ENCODE measurements at places on chromosomes 11 and 22. TPM values are rescaled to one million over a fixed set of nuclear protein-coding genes. Genes with fewer than 3 reads are reported as not detected.
A peak's percentile ranks its signal among the peaks of the same experiment; 100 is the strongest.

Gene NEU3
- total RNA-seq = 12.0 TPM

- H3K27ac ChIP-seq = no peak overlapping the region
- no peak for DNase-seq
- no peaks in the 10 kb centered on the region for H3K27me3 ChIP-seq
- no peaks in the 10 kb centered on the region for H3K36me3 ChIP-seq
Measured at GRCh38 chr11:101211407-101211975, 81.9 kb upstream of the PGR start.

DNA sequence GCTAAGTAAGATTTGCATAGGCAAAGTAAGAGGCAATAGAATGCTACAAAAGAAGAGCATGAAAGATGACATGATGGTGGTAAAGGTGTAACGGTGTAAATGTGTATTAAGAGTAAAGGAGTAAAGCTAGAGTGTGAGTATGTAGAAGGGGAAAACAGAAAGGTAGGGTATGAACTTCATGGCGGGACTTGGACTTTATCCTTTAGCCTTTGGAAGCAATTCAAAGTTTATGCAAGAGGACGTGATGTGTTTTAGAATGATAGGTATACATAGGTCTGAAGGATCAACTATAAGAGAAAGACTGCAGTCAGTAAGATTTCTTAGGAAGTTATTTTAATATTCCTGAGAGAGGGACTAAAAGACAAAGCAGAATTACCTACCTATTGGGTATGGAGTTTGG, 358.0 kb upstream of the FAT3 start:
- DNase-seq = no peak
- H3K36me3 ChIP-seq = no peaks in the 10 kb centered on the region
- H3K4me1 ChIP-seq = no peaks in the 10 kb centered on the region
- H3K4me3 ChIP-seq = no peak overlapping the region
- no peak overlapping the region for H3K27ac ChIP-seq

DNA sequence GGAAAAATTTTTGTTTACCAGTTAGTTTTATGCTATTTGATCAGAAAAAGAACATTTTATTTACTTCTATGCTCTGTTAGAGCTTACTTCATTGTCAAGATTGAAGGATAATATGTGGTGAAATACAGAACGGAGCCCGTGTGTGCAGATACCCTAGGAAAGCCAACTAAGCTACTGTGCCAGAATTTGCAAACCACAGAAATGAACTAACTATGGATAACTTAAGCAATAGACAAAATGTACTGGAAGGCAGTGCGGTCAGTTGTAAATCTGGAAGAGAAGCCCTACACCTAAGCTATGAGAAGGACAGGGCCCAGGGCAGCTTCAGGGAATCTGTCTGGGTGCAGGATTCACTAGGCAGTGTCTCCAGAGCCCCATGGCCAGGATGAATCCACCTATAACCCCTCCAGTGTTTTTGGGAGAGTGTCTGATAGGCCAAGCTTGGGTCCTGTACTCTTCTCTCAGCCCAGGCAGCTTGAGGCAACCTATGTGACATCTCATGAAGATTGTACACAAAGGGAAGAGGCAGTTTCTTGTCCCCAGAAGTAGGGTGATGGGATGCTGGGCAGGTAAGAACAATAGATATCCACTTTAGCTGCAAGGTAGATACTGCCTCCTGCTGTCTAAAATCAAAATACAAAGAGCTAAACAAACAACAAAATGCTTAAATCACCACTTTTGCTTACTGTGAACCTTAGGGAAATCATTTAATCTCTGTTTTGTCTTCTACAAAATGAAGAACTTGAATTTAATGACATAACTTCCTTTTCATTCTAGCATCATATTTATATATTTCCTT, 12.1 kb downstream of the MMP7 start:
- no peaks in the 10 kb centered on the region for H3K36me3 ChIP-seq
- no peak for DNase-seq
- H3K27ac ChIP-seq = no peak overlapping the region
- H3K4me1 ChIP-seq = no peaks in the 10 kb centered on the region

DNA sequence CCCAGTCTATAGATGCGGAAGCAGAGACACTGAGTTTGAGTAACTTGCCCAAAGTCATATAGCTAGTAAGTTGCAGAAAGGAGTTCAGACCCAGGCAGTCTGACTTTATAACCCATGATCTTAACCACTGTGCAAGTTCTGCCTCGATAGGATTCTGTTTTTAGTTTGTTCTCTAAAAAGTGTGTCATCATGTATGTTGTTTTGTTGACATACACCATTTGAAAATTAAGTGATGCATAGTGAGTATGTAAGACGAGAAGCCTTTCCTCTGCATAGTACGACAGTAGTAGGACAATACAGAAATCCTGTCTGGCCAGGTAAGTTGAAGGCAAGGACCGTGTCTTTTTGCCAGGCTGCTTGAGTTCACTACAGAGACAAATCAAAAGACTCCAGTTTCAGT, 3.3 kb downstream of the ZC3H12C start:
- H3K36me3 ChIP-seq = no peaks in the 10 kb centered on the region
- H3K27ac ChIP-seq = no peak overlapping the region
- no peak overlapping the region for H3K4me3 ChIP-seq
- DNase-seq = no peak
- no peaks in the 10 kb centered on the region for H3K27me3 ChIP-seq

GRCh38 chr11:123308077-123308476, 113.0 kb upstream of the CLMP start:
- peak overlapping the region; percentile 2 for H3K27ac ChIP-seq
- DNase-seq = no peak
- H3K4me1 ChIP-seq = peaks cover 4% of the 10 kb centered on the region

Gene NXPE1
- not detected for total RNA-seq

GRCh38 chr22:36923131-36923788, 9.8 kb downstream of the CSF2RB start:
- H3K4me3 ChIP-seq = no peak overlapping the region
- no peak overlapping the region for H3K27ac ChIP-seq
- H3K27me3 ChIP-seq = peaks cover 33% of the 10 kb centered on the region

DNA sequence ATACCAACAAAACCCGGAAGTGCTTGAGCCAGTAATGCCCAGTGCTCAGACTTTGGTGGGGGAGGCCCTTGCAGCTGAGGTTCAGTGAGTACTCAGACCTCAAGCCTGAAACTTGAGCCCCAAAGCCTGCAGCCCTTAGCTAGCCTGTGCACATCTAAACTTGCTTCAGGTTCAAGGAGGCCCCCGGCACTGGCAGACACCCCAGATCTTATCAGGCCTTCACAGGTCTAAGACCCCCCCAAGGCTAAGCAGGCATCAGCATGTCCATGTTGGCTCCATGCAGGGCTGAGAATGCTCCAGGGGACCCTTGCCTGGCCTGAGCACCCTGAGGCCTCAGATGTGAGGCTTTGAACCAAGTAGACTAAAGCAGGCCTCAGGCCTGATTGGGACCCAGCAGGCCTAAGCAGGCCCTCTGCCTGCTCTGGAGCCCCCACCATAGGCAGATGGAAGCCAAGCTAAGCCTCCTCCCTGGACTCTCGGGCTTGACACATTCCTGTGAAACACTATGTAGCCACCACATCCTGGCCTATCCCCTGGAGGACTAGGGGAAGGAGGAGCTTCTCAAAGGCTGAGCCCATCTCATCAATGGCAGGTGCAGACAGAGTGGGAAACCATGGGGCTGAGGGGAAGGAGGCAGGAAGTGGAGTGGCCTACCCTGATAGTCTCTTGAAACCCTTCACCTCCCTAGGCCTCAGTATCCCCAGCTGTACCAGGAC, 1.2 kb upstream of the CASTOR1 start:
- H3K4me3 ChIP-seq = no peak overlapping the region
- H3K27me3 ChIP-seq = no peaks in the 10 kb centered on the region

- H3K4me1 ChIP-seq = no peaks in the 10 kb centered on the region
- H3K27me3 ChIP-seq = no peaks in the 10 kb centered on the region
- H3K27ac ChIP-seq = no peak overlapping the region
- H3K36me3 ChIP-seq = no peaks in the 10 kb centered on the region
- no peak for DNase-seq
Measured at GRCh38 chr11:107609400-107610218, 18.7 kb downstream of the ELMOD1 start.

DNA sequence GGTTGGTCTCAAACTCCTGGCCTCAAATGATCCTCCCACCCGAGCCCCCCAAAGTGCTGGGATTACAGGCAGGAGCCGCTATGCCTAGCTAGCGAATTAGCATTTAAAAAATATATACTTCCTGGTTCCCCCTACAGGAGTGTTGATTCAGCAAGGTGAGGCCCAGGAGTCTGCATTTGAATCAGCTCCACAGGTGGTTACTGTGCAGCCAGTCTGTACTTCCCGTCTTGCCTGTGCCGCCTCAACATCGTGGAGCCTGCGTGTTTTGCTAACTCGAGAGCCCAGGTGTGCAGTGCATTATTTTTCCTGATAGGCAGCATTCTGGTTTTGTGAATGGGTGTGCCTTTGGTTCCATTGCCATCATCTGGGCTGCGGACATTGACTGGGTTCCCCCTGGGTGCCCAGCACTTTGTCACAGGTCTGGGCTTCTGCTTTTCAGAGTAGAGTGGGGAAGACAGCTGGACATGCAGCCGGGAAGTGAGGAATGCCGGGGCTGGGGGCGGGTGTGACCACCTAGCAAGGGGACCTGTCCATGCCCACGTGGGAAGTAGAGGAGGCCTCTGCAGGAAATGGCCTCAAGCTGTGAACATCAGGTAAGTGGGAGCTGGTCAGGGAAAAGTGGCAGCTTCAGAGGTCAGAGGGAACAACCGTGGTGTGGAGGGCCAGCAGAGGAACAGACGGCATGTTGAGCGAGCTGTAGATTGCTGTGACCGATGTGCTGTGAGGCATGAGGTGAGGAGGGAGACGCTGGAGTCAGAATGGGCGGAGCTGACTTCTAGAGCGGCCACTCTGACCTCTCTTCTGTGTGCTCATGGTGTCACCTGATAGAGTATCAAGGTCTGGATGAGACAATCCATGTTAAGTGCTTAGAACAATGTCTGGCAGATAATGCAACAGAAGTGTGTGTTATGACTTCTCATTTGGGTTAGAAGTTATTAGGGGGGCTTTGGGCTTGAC, 42.2 kb downstream of the PPFIA1 start:
- H3K27ac ChIP-seq = no peak overlapping the region
- no peaks in the 10 kb centered on the region for H3K27me3 ChIP-seq
- H3K4me3 ChIP-seq = no peak overlapping the region

Gene PNPLA5
- total RNA-seq = not detected

DNA sequence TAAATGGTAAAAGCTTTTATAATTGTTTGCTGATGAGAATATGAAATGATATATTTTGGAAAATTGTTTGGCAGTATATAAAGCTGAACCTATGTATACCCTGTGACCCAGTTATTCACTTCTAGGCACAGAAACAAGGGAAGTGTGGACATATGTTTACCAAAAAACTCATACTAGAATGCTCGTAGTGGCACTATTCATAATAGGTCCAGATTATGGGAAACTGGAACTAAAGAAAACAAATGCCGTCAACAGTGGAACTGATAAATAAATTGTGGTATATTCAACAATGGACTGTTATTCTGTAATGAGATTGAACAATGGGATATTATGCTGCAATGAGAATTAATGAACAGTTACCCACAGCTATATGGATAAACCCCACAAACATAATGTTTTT, 32.8 kb downstream of the CSTPP1 start:
- DNase-seq = no peak
- no peaks in the 10 kb centered on the region for H3K27me3 ChIP-seq
- no peak overlapping the region for H3K27ac ChIP-seq
- H3K4me3 ChIP-seq = no peak overlapping the region
- H3K4me1 ChIP-seq = no peaks in the 10 kb centered on the region

Gene BDNF
- total RNA-seq = 1.1 TPM

DNA sequence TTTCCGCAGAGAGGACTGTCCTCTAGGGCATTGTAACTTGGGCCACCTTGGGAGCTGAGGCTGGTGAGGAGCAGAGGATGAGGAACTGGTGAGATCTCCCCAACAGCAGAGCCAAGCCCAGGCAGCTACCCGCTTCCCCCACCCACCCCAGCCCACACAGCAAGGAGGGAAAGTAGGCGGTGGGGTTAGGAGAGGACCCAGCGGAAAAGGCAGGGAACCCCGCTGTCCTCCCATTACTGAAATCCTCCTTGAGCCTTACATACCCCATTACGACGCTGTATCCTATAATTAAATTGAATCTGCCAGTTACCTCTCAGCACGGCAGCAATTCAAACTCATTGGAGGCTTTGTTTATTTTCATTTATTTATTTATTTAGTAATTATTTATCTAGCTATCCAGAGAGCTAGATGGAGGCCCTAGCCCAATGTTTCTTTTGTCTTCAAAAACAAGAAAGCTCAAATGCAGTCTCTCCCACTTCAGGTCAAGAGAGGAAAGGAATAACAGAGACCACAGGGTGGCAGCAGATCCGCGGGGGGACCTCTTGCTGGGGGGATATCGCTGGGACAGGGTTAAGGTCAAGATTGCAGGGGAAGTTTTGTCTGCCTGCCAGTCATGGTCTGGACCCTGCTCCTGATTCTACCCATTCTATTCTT, 218.0 kb downstream of the ST3GAL4 start:
- H3K27me3 ChIP-seq = peaks cover 11% of the 10 kb centered on the region
- no peak for DNase-seq
- no peak overlapping the region for H3K27ac ChIP-seq
- no peak overlapping the region for H3K4me3 ChIP-seq
- no peaks in the 10 kb centered on the region for H3K36me3 ChIP-seq

DNA sequence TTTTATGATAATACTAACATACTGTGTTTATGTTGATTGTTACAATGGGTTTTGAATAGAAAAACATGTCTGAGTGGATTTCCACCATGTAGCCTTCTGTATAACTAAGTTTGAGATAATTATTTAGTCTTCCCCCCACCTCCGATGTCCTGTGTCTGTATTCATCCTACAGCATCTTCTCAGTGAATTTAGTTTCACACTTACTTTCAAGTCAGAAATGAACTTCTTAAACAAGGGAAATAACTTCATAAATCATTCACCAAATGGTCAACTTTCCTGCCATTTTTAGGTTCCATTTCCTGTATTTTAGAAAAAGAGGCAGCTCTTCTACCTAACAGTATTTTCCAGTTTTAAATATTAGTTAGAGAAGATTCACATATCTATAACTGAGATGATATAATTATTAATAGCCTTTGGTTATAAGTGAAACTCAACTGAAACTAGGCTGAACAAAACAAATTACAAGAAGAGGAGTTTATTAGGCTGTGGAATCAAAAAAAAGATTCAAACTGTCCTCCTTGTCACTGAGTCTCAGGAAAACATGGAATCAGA, 3.5 kb downstream of the OR51B5 start:
- no peaks in the 10 kb centered on the region for H3K4me1 ChIP-seq
- DNase-seq = no peak
- H3K27me3 ChIP-seq = no peaks in the 10 kb centered on the region
- H3K27ac ChIP-seq = no peak overlapping the region

- H3K4me1 ChIP-seq = peaks cover 17% of the 10 kb centered on the region
- no peaks in the 10 kb centered on the region for H3K27me3 ChIP-seq
- H3K4me3 ChIP-seq = no peak overlapping the region
- H3K36me3 ChIP-seq = no peaks in the 10 kb centered on the region
- DNase-seq = no peak
Measured at GRCh38 chr11:67320011-67320410, 16.7 kb downstream of the SSH3 start.
